Stimulated activated CD8-positive, alpha-beta memory T cell treated with anti-CD3 and anti-CD28 coated beads, Interleukin-4, amount 100 ng/mL, for 1 hour (primary cell): ENCODE measurements at places on chromosomes 5 and 9.

DNA sequence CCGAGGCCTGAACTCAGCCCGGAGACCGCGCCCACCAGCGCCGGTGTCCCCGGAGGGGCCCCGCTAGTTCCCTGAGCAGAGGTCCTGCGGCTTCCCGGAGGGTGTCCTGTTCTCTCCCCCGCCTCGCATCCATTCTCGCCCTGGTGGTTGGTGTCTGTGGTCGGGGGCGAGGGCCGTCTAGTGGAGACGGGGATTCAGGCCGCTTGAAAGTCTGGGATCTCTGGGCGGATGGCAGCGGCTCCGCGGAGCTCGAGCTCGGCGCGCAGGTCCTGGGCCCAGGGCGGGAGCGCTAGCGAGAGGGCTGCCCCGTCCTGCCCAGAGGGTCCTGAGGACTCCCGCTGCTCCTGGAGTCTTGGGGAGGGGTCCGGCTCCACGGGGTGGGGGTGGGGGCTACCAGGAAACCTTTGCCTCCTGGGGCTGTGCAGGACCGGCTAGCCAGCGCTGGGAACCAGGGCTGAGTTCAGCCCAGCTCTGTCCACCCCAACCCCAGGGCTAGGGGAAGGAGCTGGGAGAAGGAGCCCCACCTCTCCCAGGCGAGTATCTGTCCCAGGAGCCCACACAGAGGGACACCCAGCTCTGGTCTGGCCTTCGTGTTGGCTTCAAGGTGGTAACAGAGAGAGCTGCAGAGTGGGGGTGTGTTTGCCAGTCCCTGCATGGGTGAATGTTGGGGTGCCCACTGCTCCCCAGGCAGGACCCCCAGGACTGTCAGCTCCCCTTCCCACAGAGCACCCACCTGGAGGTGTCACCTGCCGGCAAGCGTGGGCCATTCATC, 4.0 kb downstream of the TOR4A start:
- DNase-seq = no peak

DNA sequence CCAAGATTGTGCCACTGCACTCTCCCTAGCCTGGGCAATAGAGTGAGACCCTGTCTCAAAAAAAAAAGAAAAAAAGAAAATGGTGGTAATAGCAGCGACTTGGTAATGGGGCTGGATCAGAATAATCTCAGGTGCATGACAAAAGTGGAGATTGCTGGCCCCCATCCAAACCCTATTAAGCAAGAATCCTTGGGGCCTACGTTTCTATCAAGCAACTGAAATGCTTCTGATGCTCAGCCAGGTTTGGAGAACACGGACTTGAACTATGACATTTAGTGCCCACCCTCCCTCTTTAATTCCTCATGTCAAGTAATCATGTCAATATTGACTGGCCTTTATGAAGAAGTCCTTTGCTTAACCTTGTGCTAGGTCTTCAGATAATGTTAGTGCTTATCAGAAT, 6.6 kb downstream of the C5orf52 start:
- no peak for DNase-seq

- no peak for DNase-seq
These were observed 315.6 kb downstream of the TRIM32 start for GRCh38 chr9:117002686-117003085.

- peak; percentile 21 for DNase-seq
These were observed 21.5 kb upstream of the ARHGAP26 start for GRCh38 chr5:142748568-142749249.

GRCh38 chr9:126069400-126069955, 257.2 kb upstream of the MVB12B start:
- DNase-seq = no peak

GRCh38 chr5:147310059-147310704, 75.4 kb downstream of the STK32A start:
- no peak for DNase-seq

DNA sequence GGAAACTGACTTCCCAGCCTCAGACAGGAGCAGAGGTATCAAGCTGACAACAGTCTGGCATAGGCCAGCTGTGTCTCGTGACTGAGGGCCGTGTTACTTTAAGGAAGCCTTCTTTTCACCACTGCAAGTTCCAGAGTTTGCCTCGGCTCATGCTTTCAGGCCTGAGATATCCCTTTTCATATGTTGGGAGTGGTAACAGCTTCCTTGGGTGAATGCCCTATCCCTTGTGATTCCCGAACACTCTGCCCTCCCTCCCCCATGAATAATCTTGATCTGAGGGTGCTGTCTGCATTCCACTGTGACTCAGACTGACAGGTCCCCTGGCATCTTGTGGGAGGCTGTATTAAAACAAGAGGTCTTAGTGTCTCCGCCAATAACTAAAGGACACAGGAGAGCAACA, 49.7 kb upstream of the ARL15 start:
- no peak for DNase-seq

DNA sequence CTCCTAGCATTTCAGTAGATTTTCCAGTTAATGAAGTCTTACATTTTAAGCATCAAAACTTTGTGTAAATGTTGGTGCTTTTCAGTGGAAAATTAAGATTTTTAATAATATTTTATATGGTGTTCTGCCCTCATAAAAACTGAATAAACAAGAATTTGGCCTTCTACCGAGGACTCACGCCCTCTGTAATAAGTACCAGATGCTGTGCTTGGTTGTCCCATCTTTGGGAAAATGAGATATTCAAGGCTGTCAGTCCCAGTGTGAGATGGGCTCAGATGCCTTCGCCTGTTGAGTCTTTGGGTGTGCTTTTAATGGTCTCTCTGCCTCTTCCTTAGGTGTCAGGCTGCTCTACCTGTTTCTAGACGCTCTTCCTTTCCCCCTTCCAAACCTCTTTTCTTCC, 28.7 kb downstream of the GALNT12 start:
- DNase-seq = no peak

- no peak for DNase-seq
These were observed 284.5 kb downstream of the SH3GL2 start for GRCh38 chr9:17863213-17863883.

GRCh38 chr9:92147852-92148180, 32.6 kb upstream of the SPTLC1 start:
- DNase-seq = no peak

- no peak for DNase-seq
These were observed 8.1 kb downstream of the FAM193B start for GRCh38 chr5:177546258-177546741.

- DNase-seq = no peak
These were observed 170.6 kb downstream of the CHSY3 start for GRCh38 chr5:130074820-130075219.

- no peak for DNase-seq
These were observed 463.1 kb downstream of the NR2F1-AS1 start for GRCh38 chr5:93117751-93118531.

DNA sequence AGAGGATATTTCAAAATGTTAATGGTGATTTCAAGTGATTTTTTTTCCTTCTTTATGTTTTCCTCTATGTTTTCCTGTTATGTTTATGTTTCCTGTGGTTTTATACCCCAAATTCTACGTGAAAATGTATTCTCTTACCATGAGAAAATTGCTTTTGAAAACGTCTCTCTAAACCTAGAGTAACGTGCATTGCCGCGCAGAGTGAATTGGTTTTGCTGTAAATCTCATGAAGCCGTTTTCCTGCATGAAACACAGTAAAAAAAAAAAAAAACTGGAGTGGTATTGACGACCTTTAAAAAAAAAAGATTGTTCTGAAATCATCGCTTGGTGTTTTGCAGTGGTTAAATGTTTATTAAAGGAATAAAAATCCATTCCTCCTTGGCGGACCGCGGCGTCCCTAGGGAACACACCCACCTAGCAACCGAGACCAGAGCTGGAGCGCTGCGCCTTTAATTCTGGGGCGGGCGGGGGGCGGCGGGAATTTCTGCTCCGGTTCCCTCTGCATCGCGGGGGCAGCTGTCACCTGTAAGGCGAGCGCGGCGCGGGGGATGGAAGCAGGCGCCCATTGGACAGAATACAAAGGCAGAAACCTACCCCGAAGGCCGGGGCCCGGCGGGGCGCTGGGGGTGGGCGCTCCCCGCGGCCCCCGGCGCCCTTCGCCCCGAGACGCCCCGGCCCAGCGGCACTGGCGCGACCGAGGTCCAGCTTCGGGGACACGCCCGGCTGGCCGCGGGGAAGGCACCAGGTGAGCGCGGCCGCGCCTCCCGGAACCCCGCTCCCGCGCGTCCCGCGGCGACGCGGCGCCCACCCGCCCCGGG, at the start of gene SOWAHA:
SOWAHA (plus strand) TSS at position 522 of the 818 bp plus-strand sequence. CDS start 320 bp downstream, outside the sequence.
- DNase-seq = no peak

DNA sequence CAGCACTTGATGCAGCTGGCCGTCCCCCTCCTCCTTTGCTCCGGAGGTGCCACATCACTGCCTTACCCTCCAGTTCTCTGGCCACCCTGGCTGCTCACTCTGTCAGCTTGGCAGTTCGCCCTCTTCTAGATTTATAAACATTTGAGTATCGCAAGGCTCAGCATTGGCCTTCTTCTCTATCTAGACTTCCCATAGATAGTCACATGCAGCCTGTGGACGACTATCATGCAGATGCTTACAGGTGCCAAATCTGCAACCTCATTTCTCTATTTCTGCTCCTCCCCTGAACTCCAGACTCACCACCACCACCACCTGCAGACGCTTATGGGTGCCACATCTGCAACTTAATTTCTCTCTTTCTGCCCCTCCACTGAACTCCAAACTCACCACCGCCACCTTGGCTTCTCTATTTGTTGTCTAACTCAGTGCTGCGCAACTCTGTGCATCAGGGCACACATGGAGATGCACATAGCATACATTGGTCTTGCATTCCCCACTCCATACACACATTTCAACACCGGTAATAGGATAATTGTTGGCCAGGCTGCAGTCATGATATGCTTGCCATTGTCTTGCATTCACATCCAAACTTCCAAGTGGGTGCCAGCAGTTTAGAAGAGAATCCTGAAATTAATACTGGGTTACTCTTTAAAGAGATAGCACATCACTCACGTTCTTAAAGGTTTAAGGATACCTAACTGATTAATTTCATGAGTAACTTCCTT, 1.9 kb upstream of the DAP start:
- no peak for DNase-seq

GRCh38 chr9:93009337-93010015, 49.0 kb upstream of the SUSD3 start:
- no peak for DNase-seq

GRCh38 chr9:119765632-119766175, 396.5 kb upstream of the BRINP1 start:
- DNase-seq = no peak

GRCh38 chr5:31197183-31197582, 3.7 kb downstream of the CDH6 start:
- DNase-seq = no peak

DNA sequence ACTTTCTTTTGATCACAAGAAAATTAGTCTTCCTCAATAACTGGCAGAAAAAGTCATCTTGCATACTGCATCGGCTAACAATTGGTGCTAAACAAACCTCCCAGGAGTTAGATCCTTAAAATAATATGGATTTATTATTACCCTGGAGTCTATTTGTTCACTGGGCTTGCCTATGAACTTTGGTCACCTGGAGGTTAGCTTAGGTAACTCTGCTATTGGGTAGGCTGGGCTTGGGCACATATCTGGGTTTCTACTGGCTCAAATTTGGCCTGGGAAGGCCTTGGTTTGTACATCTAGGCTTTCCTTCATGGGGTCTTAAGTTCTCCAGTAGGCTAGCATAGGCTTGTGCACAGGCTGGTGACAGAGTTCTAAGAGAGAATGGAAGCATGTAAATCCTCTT, 279.9 kb downstream of the RASEF start:
- no peak for DNase-seq

DNA sequence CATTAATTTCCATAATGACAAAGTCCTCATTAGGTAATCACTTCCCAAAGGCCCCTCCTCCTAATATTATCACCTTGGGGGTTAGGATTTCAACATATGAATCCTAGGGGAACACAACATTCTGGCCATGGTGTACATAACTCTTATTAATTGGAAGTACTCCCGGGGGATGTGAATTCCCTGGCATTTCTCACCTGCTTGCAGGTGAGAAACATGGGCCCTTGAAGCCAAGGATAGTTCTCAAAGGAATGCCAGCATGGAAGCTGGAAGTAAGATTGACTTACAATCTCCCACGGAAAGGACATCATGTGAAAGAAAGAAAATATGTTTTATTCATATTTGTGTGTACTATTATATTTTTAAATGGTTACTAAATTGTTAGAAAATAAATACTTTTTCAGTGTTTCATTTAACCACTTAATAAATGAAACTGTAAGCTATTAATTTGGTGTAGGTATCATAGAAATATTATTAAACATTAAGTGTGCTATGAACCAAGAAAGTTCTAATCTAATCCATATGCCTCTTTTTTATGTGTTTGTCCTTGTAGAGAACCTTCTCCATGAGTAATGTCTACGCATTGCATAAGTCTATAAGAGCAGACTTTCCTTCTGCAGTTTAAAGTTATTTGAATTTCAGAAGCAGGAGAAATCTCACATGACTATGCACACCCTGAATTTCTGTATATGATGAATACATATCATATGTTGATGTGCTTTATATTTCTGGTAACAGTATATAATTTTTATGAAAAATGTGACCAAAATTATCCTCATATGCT, 59.4 kb downstream of the ANXA1 start:
- no peak for DNase-seq

GRCh38 chr9:93257808-93258331, 73.9 kb downstream of the WNK2 start:
- no peak for DNase-seq

DNA sequence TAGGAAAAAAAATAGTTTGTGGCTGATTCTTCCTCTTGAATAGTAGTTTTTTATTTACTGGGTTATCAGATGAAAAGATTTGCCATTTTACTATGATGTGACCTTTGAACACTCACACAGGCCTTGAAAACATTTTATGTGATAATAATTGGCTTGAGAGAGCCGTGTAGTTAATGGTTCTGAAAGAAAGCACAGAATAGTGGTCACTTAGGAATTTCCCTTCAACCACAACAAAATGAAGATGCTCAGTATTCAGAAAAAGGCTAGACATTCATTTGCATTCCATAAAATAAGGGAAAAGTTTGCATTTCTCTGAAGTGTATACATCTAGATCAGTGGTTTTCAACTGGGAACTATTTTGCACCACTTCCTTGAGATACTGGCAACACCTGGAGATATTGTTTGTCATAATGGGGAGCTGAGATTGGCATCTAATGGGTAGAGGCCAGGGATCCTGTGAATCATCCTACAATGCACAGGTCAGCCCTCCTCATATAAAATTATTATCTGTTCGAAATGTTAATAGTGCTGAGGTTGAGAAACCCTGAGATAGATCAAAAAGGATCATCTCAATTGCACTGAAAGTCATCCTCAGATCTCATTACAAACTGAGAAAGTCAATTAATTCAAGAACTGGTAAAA, 446.4 kb upstream of the CCNG1 start:
- no peak for DNase-seq

DNA sequence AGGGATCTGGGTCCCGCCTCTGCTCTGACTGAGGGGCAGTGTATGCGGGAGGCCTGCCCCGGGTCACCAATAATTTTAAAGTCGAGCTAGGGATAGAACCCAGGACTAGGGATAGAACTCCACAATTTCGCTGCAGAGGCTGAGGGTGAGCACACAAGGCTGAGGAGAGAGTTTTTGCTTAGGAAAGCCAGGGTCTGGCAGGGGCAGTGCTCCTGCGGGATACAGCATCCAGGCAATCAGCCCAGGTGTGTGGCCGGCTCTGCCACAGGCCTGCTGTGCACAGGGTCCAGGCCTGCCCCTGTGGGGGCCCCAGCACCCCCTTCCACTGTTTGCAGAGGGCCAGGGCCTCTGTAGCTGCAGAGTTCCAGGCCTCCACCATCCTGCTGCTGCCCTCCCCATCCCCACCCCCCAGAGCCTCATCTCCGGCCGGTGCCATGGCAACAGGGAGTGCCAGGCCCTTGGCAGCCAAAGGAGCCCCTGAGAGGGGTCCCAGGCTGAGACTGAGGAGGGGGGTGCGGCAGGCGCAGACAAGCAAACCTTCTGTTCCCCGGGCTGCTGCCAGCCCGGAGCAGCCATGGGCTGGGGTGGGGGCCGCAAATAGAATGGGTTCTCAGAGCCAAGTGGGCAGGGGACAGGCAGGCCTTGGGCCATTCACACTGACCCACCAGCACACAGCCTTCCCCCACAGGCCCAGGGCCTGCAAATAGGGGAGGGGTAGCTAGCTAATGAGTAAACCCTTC, 8.6 kb downstream of the PDGFRB start:
- DNase-seq = no peak
